Fibroblast of the aortic adventitia (primary cell): ENCODE measurements at places on chromosomes 4 and X.

- no peak for DNase-seq
Observed at GRCh38 chr4:108581083-108581482, 39.3 kb upstream of the RPL34 start.

- no peak for DNase-seq
Observed at GRCh38 chrX:111410590-111411078, 1.4 kb downstream of the DCX start.

DNA sequence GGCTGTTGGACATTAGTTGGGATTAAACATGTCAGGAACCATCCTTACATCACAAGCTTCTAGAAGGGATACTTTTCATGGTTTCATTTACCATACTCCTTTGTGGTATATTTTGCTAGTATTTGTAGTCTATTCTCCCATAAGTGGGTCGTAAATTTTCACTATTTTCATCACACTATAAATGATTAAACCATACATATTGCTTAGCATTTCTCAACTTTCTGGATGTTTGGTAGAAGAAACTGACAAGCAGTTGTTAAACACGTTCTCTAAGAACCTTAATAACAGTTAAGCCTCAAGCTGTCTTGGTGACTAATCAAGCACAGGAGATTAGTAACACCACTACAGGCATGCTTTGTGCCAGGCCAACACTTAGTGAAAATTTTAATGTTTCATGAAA, 375.5 kb downstream of the NAF1 start:
- no peak for DNase-seq

DNA sequence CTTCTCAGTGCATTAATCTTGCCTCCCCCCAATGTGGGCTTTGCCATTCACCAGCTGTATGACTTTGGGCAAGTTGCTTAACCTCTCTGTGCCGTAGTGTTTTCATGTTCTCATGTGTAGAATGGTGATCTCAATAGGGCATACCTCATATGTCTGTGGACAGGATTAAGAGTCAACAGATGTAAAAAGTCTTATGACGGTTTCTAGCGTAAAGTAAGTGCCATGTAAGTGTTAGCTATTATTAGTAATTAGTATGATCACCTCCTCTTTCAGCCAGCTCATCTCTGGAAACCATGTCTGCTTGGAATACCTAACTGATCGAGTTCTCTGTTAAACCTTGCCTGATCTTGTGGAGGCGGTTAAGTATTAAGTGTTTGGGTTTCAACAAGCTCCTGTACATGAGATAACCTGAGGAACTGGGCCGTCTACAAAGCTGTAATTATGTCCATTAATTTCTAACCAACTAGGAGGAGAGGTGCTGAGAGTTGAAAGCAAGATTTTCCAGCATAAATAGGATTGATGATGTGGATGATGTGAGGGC, 66.3 kb downstream of the TSC22D3 start:
- DNase-seq, result no peak

- no peak for DNase-seq
Observed at GRCh38 chr4:169030562-169030982, 20.5 kb upstream of the CBR4 start.

DNA sequence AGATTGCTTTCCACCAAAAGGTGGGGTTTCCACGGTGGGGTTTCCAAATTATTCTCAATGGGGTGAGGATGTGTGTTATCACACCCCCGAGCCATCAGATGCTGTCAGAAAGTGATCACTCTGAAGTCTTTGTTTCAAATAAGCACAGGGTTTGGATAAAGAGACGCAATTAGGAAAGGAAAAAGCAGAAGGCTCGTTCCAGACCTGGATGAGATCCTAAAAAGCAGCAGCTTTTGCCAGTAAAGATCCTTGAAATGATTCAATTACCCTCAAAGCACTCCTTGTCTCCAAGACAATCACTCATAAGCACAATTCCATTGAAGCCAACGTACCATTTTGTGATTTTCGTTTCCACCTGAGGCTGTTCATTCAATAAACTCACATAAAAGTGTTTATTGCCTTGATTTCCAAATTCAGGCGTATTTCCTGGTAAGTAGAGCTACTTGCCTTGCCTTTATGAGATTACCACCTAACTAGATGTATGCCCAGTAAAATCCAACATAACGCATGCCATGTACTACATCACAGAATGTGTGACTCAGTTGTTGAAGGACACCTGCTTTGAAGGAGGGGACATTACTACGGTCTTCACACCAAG, 5.2 kb downstream of the F11 start:
- no peak for DNase-seq

DNA sequence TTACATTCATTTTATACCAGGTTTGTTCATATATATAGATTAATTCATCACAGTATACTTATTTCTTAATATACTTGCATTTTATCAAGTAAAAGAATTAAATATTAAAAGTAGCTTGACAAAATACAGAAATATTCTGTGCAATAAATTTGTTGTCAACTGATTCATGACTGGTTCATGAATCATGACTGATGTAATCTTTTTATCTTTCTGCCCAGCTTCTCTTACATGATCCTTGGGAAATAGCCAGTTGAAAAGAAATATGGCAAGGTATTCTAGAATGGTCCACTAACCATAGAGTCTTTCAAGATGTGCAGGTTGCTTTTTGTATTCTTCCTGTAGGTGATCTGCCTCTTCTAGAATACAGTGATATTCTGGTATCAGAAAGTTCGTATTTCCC, 4.2 kb upstream of the CCNA2 start:
- peak; percentile 60 for DNase-seq

DNA sequence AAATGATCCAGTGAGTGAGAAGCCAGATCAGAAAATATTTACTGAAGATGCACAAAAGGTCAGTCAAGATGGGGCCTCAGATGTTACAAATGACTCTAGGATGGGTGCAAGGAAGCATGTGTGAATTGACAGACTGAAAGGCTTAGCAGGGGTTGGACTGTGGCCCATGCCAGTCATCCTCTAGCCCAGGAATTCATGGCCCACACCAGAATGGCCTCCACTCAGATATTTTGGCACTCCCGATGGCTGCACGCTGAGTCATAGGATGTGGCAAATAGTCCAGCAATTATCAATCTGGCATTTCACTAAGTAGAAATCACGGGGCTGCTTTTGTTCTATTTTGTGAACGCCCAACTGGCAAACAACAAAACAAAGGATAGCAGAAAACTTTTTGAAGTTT, 406.5 kb downstream of the IQCM start:
- DNase-seq, result peak; percentile 89

DNA sequence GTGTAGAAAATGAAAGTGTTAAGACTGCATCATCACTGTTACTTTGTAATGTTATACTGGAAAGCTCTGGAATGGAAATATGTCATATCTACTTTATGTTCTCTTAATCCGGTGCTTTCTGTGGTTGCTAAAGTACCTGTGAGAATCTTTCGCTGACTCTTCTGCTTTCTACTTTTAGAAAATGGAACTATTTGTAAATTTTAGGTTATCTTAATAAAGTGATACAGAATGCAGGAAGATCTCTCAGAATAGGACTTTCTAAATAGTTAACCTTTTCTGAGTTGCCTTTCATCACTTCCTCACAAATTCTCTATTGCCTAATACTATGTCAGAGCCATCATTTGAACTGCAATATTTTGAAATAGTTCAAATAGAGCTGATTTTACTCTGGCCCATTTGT, 69.3 kb downstream of the BMP2K start:
- peak; percentile 14 for DNase-seq

GRCh38 chr4:136680271-136680670, 852.0 kb downstream of the PCDH18 start:
- DNase-seq, result no peak

GRCh38 chr4:56748271-56748670, 67.2 kb upstream of the HOPX start:
- no peak for DNase-seq

DNA sequence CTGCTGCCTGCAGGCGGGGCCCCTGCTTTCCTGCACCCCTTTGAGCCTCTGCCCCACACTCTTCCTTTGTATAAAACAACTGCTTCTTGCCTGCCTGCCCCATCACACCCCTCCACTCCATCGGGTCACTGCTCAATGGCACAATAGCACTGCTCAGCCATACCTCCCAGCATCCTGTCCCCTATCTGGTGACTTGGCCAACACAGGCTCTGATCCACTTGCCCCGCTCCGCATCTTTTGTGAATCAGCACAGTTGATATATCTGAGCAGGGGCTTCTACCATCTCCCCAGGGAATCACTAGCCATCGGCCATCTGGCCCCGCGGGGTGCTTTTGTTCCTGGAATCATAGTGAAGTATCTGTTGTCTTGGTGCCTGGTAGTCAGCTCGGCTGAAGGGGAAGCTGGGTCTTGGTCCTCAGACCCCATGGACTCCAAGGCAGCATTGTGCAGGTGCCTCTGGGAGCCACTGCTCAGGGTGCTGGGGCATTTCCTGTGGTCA, 45.3 kb downstream of the MAP7D3 start:
- no peak for DNase-seq

DNA sequence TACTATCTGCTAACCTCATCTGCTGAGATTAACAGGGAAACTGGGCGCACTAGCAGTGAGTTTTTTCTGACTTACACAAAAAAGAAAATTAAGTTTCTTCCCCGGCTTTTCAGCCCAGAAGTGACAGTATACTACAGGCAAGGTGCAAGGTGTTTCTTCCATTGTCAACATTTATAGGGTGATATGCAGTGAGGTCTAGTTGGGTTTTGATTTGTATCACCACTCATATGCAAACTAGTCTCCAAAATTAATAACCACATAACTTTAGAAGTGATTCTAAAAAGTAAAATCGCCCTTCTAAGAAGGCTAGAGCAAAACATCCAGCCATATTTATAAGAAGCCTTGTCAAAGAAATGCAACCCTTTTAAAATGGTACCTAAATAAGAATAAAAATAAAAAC, 640.1 kb downstream of the ARAP2 start:
- no peak for DNase-seq

- no peak for DNase-seq
Observed at GRCh38 chr4:159291176-159291575, 188.3 kb downstream of the RAPGEF2 start.

GRCh38 chr4:36183232-36183631, 61.1 kb downstream of the ARAP2 start:
- no peak for DNase-seq

- DNase-seq, result peak; percentile 61
Observed at GRCh38 chr4:55138367-55138766, 13.0 kb upstream of the KDR start.

DNA sequence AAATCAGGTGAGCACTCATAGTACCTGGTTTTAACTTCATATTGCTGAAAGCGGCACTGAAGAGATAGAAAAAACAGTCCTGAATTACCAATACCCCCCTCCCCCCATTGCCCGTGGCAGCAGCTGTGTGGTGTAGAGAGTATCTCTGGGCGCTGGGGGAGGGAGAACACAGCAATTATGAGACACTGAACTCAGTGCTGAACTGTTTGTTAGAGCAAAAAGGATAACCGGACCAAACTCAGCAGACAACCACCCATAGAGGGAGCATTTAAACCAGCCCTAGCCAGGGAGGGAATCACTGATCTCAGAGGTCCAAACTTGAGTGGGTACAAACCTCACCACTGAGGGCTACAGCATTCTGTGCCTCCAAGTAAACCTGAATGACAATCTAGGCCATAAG, 457.4 kb upstream of the TEX13C start:
- no peak for DNase-seq

GRCh38 chrX:35829501-35829900, 31.4 kb downstream of the MAGEB16 start:
- no peak for DNase-seq

DNA sequence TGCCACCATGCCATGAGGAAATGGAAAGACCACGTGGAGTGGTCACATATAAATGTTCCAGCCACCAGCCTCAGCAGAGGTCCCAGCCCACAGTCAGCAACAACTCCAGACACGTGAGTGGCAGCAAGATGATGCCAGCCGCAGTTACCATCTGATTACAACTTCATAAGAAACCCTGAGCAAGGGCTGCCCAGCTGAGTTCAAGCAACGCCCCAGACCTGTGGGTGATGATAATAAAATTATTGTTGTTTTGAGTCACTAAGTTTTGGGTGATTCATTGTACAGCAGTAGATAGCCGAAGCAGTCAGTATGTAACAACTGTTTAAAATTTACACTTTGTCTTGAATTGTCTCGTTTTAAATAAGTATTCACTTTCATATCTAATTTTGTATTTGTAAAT, 5.8 kb upstream of the CCNG2 start:
- DNase-seq, result no peak

- DNase-seq, result no peak
Observed at GRCh38 chrX:40727093-40727492, 8.2 kb downstream of the MED14 start.

DNA sequence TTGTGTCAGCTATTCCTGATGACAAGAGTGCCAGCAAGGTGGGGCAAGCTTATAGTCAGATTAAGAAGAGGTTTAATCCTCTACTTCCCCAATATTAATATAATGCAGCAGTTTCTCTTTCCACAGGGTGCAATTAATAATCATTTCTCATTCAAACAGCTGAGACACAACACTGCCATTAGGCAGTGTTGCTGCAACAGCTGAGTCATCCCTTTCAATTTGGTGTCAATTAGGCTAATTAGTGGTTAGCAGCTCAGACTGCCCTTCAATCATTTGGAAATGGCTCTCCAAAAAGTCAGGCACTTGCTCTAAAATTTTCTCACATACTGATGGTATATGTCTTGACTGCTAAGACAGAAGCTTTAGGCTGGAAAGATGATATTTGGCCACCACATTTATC, 265.7 kb upstream of the FAM241A start:
- no peak for DNase-seq

DNA sequence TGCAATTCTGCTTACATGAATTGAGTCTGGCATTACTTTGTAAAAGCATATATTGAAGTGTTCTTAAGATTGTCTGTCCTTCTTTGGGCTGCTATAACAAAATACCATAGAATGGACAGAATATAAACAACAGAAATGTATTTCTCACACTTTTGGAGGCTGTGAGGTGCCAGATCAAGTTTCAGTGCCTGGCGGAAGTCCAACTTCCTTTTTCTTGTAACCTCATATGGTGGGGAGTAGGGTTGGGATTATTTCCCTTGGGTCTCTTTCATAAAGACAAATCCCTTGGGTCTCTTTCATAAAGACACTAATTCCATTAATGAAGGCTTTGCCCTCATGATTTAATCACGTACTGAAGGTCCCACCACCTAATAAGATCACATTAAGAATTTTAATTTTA, 199.3 kb upstream of the GRID2 start:
- no peak for DNase-seq

GRCh38 chrX:34288782-34289181, 156.7 kb upstream of the FAM47A start:
- DNase-seq, result no peak

DNA sequence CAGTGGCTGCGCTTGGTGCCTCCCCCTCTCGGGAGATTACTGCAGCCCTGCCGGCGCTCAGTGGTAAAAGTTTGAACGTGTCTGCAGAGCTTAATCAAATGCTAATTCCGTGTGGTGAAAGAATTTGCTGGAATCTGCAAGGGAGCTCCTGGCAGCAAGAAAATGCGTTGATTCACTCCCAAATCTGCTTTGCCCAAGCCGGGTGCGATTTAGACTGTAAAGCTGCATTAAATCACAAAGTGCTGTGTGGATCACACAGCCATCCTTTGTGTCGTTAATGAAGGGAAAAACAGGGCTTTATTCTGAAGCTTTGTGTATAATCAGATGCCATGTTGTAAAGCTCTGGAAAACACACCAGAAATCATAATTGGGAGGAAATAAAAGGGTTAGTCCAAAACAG, 444.1 kb downstream of the BCOR start:
- peak; percentile 15 for DNase-seq
